ENCODE measurements at places on chromosomes 1 and 21.
A peak's percentile ranks its signal among the peaks of the same experiment; 100 is the strongest.

DNA sequence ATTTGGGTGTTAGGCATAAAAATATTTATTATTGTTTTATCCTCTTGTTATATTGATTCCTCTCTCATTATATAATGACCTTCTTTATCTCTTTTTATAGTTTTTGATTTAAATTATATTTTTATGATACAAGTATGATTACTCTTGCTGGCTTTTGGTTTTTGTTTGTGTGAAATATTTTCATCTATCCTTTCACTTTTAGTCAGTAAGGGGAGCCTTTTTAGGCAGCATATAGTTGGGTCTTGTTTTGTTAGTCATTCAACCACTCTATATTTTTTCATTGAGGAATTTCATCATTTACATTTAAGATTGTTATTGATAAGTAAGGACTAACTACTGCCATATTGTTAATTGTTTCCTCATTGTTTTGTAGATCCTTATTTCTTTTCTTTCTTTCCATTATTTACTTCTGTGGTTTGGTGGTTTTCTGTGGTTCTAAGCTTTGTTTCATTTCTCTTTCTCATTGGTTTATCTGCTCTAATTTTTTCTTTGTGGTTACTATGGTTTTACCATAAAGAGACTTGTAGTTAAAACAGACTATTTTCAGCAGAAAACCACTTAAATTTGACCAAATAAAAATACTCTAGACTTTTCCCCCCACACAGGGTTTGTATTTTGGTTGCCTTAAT lies 593.1 kb downstream of the NUF2 start:
- DNase-seq: no peak

DNA sequence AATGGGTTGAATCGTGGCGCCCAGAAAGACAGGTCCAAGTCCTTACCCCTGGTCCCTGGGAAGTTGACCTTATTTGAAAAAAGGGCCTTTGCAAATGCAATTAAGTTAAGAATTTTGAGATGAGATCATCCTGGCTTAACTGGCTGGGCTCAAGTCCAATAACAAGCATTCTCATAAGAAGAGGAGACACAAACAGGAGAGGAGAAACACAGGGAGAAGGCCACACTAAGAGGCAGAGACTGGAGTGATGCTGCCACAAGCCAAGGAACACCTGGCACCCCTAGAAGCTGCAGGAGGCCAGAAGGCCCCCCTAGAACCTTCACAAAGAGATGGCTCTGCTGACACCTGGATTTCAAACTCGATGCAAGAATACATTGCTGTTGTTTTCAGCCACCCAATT lies 44.6 kb downstream of the PDPN start:
- DNase-seq: no peak

DNA sequence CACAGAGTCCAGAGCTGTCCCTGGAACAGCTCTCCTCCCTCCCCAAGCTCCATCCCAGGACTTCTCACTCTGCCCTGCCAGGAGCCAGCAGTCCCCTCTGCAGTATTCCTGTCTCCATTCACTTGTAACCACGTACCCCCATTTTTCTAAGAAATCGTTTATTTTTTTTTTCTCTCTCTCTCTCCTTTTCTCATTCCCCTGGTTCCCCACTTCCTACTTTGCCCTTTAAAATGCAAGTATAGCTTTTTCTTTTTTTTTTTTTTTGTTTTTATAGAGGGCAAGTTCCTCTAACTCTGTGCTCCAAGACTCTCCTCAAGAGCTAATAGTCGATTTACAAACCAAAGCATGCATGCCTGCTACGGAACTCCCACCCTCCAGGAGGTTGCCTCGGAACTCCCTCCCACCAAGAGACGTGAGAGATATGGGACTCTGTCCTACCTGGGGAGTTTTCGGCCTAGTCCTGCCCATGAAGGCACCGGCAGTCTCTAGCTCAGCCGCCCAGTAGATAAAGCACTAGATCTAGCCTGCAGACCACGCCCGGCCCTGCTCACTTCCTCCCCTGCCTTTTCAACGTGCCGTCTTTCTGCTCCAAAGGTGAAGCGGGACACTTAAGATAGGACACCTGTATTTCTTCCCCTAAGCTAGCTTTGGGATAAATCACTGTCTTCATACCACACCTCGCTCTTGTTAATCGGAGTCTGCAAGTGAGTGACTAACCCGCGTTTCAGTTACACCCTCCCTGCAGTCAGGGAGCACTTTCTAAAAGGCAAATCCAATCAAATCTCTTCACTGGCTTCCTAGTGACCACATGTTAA lies 27.7 kb downstream of the TNFRSF9 start:
- DNase-seq: no peak

DNA sequence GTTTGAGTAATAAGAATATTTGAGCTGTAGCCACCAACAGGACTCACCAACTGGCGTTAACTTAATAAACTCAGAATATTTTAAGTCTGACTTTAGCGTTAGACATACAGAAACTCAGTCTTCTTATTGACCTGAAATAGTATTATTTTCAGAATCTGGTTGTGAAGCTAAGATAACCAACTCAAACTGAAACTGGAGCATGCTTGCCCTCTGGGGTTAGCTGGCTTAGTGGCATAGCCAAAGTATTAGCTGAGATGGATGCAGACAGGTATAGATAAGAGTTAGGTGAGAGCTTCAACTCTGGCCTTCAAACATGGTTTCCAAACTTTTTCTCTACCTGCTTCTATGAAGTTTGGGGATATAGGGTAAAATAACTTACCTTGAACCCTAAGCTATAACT lies 40.5 kb downstream of the AMY1C start:
- DNase-seq: no peak

- no peak for DNase-seq
Measured at GRCh38 chr1:170254371-170254770, 108.6 kb downstream of the NTMT2 start.

GRCh38 chr21:16534408-16535101 lies 804.8 kb downstream of the USP25 start:
- no peak for DNase-seq

GRCh38 chr1:24424207-24424606 lies 8.6 kb downstream of the NIPAL3 start:
- DNase-seq: no peak

GRCh38 chr21:33496345-33496744 lies 4.8 kb upstream of the DNAJC28 start:
- no peak for DNase-seq

- DNase-seq: peak; percentile 18
Measured at GRCh38 chr1:28640766-28641165, 2.1 kb downstream of the TAF12 start.

DNA sequence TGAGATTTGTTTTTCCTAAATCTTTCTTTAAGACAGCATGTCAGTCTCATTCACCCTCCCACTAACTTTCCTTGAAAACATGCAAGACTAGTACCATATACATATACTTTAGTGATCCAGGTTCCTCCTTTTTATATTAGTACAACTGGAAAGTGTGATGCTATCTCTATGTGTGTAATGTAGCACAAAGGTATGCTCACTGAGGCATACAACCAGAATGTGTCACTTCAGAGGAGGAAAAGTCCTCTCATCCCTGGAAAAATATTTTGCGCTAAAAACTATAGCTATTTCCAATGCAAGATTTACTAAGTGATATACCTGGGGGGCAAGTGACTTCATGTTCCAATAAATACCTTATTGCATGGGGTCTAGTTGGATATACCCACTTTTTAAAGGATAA lies 45.9 kb downstream of the BARHL2 start:
- DNase-seq: no peak

DNA sequence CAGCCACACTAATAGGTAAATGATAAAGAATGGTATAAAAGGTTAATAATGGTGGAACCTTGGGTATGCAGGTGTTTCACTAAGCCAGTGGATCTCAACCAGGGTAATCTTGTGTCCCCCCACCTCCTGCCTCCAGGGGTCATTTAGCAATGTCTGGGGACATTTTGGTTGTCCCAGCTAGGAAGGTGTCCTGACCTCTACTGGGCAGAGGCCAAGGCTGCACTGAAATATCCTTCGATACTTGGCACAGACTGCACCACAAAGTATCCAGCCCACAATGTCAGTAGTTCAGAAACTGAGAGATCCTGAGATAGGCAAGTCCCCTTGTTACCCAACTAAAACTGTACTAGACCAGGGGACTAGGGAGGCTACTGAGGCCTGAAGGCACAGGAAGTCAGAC lies 113.6 kb upstream of the TIAM1 start:
- DNase-seq: no peak

DNA sequence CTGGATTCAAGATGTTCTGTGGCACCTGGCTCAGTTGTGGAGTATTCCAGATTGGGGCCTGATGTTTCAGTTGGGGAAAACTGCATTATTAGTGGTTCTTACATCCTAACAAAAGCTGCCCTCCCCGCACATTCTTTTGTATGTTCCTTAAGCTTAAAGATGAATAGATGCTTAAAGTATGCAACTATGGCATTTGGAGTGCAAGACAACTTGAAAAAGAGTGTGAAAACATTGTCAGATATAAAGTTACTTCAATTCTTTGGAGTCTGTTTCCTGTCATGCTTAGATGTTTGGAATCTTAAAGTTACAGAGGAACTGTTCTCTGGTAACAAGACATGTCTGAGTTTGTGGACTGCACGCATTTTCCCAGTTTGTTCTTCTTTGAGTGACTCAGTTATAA lies 7.2 kb downstream of the FPGT start:
- no peak for DNase-seq

DNA sequence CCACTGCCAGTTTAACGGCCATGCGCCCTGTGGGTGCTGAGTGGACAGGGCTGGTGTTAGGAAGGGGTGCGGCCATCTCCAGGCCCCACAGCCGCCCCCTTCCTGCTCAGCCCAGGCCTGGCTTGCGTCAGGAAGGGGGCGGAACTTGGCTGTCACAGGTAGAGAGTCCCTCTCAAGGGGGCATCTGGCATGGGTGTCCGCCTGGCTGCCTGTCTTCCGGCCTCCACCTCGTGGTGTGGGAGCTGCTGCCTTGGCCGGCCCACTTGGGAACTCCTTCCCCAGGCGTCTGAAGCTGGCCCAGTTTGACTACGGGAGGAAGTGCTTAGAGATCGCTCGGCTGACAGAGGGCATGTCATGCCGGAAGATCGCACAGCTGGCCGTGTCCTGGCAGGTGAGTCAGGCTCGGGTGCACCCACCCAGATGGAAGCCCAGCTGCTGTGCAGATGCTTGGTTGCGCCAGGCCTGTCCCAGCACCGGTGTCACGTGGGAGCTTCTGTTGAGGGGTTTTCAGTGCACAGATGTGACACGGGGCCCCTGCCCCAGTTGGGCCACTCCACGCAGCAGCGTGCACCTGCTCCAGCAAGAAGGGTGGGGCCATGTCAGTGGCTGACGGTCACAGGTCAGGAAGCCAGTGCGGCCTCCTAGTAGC lies 9.1 kb upstream of the ATAD3B start:
- no peak for DNase-seq

GRCh38 chr21:22965455-22966135 lies 1967.4 kb downstream of the NCAM2 start:
- no peak for DNase-seq

DNA sequence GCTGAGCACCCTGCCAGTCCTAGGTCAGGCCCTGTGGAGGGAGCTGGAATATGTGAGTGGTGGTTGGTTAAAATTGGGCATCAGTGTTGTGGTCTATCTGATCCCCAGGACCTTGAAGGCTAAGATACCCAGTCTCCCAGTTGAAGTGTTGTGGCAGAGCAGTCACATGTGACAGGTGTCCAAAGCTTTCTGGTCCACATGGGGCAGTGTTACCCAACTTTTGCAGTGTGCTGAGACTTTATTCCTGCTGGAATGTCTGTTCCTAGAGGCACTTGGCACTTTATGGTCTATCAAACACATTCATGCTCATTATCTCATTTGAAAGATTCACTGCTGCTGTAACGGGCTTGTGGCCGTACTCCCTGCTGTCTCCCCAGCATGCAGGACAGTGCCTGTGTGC lies 21.0 kb upstream of the LORICRIN start:
- DNase-seq: no peak

DNA sequence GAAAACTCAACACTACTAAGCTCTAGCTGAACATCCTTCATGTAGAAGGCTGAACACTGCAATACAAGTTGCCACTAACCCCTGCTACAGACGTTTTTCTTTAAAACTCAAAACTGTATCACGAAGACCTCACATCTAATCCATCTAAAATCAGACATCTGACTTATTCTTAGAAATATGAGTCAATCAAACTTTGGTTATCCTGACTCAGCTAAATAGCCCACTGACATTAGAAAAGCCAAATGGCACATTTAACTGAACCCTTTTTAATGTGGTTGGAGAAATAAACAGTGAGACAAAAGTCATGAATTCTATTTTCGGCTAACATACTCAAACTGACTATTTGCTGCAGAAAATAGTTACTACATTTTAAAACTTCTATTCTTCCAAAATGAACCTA lies 35.6 kb downstream of the WLS start:
- DNase-seq: no peak

GRCh38 chr1:99850459-99851291 lies 514 bp downstream of the AGL start:
- no peak for DNase-seq

DNA sequence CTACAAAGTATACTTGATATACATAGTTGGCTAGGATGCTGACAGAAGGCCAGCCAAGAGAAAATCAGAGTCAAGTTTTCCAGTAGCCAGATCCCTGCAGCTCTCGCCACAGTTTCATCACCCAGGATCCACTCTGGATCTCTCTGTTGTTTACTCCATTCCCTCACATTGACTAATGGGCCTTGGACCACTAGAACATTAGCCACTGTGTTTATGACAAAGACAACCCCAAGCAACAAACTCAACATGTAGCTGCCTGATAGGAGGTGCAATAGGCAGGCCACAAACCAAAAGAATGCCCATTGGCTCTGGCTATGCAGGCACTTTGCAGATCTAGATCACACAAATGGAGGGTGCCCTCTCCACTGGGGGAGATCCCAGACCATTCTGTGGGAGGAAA lies 44.2 kb downstream of the ARHGEF11 start:
- DNase-seq: no peak

DNA sequence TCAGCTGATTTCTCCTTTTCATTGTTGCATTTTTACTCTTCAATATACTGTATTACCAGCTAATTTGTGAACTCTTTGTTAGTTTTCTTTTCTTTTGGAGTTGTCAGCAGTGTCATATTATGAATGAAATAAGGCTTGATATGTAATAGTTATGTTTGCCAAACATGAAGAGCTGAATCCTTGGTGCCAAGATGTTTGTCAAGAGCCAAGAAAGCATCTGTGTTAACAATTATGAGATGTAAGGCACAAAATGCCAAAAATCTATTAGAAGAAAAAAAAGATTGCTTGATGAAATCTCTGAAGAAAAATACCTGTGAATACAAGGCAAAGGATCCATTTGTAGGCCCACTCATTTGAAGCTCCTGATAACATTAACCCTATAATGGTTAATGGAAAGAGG lies 48.4 kb upstream of the RNPC3 start:
- no peak for DNase-seq

DNA sequence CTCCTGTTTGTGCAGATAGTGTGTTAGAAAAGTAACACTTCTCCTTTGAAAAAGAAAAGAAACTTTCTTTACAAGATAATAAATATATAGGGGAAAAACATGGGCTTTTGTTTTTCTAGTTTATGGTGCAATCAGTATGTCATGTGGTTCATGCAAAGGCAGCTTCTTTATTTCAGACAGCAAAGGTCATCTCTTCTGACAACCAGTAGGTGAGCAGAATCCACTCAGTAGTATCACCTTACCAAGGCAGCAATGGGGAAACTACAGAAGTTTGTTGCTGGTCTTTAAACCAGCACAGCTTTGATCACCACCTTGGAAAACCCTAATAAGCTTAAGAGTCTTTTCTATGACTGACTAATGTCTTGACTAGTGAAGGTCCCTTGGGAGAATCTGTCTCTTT lies 13.0 kb upstream of the SAMSN1 start:
- no peak for DNase-seq

GRCh38 chr1:235510823-235511222 lies 6.6 kb upstream of the B3GALNT2 start:
- DNase-seq: no peak

GRCh38 chr1:165941531-165941930 lies 114.1 kb downstream of the UCK2 start:
- DNase-seq: no peak

- no peak for DNase-seq
Measured at GRCh38 chr1:234734869-234735268, 124.9 kb upstream of the IRF2BP2 start.

All from activated naive CD4-positive, alpha-beta T cell treated with anti-CD3 and anti-CD28 coated beads, Interleukin-2, amount 50 U/mL, for 72 hours (primary cell).